CD8-positive, alpha-beta memory T cell (primary cell): ENCODE measurements at places on chromosomes 4 and X.

DNA sequence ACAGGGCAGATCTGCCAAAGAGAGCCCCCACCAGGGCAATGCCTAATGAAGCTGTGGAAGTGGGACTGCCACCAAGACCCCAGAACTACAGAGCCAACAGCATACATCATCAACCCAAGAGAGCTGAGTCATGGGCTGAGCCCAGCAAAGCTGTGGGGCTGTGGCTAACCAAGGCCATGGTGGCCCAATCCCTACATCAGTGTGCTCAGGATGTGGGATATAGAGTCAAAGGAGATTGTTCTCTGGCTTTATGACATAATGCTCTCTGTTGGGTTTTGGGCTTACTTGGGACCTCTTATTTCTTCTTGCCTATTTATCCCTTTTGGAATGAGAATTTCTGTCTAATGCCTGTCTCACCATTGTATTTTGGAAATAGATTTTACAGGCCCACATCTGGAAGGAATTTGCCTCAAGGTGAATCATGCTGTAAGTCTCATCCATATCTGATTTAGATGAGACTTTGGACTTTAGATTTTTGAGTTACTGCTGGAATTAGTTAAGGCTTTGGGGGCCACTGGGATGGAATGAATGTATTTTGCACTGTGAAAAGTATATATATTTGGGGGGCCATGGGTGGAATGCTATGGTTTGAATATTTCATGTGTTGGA, 5.4 kb upstream of the PRDM5 start:
- DNase-seq: no peak

DNA sequence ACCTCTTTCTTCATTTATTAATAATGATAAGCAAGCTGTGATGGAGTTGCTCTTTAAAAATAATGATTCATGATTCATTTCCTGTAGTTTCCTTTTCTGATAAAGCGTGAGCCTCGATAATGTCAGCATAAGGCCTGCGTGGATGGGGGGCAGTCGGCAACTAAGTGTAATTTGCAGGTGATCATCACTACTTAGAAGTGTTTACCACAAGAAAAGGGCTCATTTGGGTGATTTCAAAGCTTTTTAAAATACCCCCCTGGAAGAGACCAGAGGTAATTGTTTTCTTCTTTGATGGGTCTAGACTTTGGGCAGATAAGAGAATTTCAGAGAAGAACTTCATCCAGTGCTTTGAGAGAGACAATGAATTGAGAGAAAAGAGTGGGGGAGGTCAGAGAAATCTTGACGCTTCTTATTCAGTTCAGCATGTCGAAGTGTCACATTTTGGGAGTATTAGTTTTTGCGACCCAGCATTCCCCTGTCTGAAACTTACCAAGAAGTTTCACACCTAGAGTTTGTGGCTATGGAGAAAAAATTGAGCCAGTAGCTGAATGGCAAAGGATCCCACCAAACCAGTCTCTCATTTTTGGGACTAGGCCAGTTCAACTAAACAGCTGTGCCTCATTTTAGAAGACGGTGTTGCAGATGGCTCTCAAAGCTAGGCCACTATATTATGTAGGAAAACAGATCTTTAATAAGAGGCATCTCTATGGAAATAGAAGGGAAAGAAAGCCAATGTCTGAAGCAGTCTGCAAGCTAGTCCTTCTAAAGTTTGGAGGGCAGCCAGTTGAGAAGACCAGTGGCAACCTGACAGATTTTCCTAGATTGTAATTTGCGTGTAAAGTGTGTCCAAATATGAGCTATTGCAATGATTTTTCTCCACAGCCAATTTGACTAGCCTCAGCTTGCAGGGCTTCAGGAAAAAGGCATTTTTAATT, 171.0 kb upstream of the PPP1R2C start:
- no peak for DNase-seq

- DNase-seq: no peak
Observed at GRCh38 chr4:113317523-113317922, 268.1 kb downstream of the ANK2 start.

- peak; percentile 4 for DNase-seq
Observed at GRCh38 chrX:19593690-19594089, 78.4 kb upstream of the MAP3K15 start.

DNA sequence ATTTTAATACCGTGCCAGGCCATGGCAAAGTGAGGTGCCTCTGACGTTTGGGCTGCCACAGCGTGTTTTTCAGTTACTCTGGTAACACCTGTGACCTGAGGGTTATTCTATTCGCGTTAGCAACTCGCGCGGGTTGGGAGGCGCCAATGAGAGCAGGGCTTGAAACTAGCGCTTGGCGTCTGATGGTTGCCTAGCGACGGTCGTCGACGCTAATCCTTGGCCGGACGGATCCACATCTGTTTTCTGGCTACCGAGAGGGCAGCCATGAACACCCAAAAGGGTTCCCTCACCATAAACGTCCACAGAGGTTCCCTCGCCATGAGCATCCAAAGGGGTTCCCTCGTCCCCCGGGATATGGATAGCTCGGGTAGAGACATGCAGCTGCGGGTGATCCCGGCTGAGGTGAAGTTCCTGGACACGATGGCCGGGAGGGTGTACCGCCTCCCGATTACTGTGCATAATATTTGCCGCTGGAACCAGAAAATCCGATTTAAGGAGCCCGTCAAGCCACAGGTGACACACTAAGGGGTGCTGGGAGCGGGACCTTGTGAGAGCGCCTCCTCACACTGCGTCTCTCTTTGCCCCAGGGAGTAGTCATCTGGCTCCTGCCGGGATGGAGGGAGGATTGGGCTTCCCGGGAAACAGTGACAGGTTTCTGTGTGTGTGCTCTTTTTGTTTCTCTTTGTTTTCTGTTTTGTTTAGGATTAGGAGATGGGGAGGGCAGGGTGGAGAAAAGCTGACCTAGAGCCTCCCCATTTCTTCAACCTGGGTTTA, at the start of gene CFAP47:
CFAP47 (plus strand) TSS at position 199 of the 774 bp plus-strand sequence; CDS start at position 265, 66 bp downstream.
- DNase-seq: no peak

DNA sequence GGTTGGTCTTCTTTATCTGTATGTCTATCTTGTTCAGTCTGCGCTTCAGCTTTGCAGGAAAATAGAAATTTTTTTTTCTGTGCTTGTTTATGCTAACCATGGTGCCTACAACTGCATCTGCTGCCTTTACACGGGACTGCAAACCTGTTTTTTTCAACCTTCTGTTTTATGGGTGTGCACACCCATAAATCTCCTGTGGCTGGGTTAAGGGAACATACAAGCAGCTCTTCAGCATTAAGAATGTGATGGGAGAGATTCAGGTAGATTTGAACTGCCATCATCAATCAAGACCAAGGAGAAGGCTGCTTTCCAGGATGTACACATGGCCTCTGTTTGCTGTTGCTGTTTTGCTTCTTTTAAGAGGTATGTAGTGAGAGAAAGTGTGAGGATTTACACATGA, 502.9 kb downstream of the ANKRD50 start:
- DNase-seq: no peak
